Suppressor macrophage treated with lipopolysaccharide for 1 hour (primary cell): ENCODE measurements at places on chromosomes 4 and X.

GRCh38 chr4:144465546-144465945 is 180.4 kb upstream of the HHIP start:
- DNase-seq = no peak

GRCh38 chr4:8278009-8278395 is 8.4 kb downstream of the HTRA3 start:
- no peak for DNase-seq

- no peak for DNase-seq
Measured at GRCh38 chr4:56215141-56215783, 172.0 kb downstream of the AASDH start.

GRCh38 chr4:105241451-105241850 is 94.8 kb downstream of the TET2 start:
- DNase-seq = no peak

GRCh38 chrX:116841290-116841689 is 378.5 kb upstream of the CT83 start:
- no peak for DNase-seq

GRCh38 chrX:135984256-135984655 is 979 bp upstream of the SLC9A6 start:
- no peak for DNase-seq

DNA sequence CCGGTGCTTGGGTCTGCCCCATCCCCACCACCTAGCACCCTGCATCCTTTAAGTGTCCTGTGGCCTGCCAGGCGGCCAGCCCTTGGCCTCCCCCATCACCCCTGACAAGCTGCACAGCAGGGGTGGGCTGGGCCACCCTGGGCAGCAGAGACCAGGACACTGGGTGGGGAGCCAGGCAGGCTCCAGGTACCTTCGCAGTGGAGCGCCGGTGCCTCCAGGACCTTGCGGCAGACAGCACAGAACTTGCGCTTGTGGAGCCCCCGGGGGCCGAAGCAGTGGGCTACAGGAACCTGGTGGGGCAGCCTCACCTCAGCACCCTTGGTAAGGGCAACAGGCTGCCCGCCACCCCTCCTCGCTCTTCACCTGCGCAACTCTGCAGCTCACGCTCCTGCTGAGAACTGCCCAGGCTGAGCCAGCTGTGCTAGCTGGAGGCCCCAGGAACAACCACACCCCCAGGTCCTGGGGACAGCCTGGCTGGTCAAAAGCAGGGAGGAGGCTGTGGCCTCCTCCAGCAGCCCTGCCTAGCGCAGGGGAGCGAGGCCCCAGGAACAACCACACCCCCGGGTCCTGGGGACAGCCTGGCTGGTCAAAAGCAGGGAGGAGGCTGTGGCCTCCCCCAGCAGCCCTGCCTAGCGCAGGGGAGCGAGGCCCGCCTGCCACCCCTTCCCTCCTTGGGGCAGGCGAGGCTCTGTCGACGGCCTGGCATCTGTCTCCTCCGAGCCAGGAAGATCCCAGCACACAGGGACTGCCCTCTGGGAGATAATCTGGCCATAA is 4.6 kb downstream of the DGKQ start:
- DNase-seq = no peak

DNA sequence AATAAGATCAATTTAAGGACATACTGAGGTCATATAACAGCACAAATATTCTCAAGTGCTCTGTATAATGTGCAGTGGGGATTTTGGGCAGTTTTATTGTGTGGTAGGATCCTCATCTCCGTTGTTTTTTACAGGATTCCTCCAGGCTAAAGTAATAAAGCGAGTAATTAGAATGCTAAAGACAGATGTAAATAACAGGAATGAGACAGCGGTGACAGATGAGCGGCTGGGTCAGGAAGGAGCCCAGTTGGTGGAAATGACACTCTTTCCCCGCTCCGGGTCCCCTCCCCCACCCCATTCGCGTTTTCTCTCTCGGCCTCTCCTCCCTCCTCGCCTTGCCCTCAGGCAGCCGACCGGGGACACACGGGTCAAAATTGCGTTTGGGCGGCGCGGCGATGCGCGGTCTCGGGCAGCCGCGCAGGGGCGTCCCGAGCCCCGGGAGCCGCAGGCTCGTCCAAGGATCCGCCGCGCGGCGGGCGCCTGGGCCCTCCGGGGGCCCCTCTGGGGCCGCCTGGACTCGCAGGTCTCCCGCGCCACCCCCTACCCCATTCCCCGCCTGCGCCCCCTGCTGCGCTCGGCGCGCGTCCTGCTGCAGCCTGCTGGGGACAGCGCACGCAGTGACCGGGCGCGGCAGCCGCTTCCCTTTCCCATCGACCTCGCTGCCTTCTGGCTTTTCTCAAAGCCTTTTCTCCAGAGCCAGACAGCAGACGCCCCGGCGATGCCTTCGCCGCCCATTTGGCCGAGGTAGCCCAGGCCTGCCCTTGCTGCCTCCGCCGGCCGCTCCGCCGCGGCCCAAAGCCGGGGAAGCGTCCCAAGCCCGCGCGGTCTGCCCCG is 16.2 kb downstream of the POU4F2 start:
- no peak for DNase-seq

- DNase-seq = no peak
Measured at GRCh38 chr4:173417833-173418232, 18.9 kb upstream of the SCRG1 start.

- peak; percentile 76 for DNase-seq
Measured at GRCh38 chr4:128517739-128518510, 230.3 kb upstream of the PGRMC2 start.
